CD8-positive, alpha-beta memory T cell (primary cell): ENCODE measurements at places on chromosomes 6 and 20. TPM values are rescaled to one million over a fixed set of nuclear protein-coding genes. Genes with fewer than 3 reads are reported as not detected.
A peak's percentile ranks its signal among the peaks of the same experiment; 100 is the strongest.

COL10A1 gene
- not detected for polyA plus RNA-seq

PRDM1 gene
- polyA plus RNA-seq = 79.8 TPM

RSPH9 gene
- polyA plus RNA-seq = 1.3 TPM

ARMC2 gene
- polyA plus RNA-seq = 6.1 TPM

TBXT gene
- not detected for polyA plus RNA-seq

FRK gene
- not detected for polyA plus RNA-seq

DNA sequence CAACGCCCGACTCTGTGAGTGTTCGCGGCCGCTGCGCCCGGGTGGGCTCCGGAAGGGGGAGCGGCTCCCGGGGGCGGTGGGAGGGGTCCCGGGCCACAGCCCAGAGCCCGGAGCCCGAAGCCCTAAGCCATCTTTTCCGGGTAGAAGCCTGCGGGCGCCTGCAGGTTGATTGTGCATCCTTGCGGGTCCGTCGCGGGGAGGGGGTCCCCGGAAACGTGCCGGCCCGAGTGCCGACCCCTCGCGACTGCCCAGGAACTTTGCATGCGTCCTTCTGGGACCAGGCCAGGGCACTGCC lies 413 bp downstream of the PTPRA start:
- H3K36me3 ChIP-seq = no peaks in the 10 kb centered on the region
- peak overlapping the region; percentile 76 for H3K27ac ChIP-seq
- peak overlapping the region; percentile 83 for H3K4me3 ChIP-seq
- peaks cover 39% of the 10 kb centered on the region for H3K4me1 ChIP-seq

DNA sequence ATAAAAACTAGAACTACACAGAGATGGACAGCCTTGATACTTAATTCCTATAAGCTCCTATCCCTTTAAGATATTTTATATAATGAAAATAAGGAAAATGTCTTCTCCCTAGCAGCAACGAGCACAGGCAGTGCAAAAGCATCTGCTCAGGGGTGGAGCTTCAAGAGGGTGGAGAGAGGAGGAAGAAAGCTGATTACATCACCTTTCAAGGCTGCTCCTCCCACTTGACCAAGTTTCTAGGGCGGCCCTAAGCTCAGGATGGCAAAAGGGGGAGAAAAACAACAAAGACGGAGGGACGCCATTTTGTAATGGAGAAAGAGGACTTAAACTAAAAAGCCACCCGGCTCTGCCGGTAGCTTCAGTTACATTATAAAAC lies 2.2 kb downstream of the PPP1R10 start:
- peak overlapping the region; percentile 93 for H3K4me3 ChIP-seq
- peaks cover 30% of the 10 kb centered on the region for H3K36me3 ChIP-seq
- H3K4me1 ChIP-seq = peaks cover 64% of the 10 kb centered on the region
- peak; percentile 91 for DNase-seq
- H3K27me3 ChIP-seq = no peaks in the 10 kb centered on the region

GRCh38 chr6:16003197-16003491 lies 125.7 kb upstream of the MYLIP start:
- H3K36me3 ChIP-seq = no peaks in the 10 kb centered on the region
- H3K4me3 ChIP-seq = no peak overlapping the region
- H3K4me1 ChIP-seq = no peaks in the 10 kb centered on the region

DNA sequence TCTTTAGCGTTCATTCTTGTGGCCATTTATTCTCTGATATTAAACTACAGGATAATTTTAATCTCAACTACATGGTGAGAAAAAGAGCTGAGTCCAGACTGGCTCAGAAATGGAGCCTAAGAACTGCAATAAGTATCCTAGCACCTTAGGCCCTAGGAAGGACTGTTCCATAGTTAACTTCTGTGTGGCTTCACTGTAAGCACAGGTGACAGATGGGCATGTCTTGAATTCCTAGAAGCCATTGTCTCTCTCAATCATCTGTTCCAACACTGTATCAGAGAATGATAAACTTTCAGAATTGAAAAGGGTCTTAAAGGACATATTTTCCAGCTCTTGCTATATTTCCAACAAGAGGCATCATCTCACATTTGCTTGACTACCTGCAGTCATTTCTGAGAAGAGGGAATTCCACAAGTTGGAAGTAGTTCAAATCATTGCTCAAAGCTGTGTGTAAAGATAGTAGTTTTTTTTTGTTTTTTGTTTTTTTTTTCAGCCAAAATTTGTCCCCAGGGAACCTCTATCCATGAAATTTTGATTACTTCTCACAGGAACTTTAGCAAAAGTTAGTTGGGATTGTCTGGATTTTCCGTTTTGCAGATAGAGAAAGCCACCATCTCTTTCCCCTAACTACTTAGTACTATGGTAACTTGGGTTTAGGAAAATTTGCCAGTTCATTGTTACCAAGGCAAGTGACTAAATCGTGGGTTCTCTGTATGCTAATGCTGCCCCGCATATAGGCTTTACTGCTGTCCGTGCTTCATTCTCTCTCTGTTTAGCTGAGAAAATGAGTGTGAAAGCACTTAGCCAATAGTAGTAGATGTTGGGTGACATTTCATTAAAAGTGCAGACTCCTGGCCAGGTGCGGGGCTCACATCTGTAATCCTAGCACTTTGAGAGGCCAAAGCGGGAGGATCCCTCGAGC lies 47.2 kb downstream of the KCNS1 start:
- no peak overlapping the region for H3K27ac ChIP-seq
- no peaks in the 10 kb centered on the region for H3K27me3 ChIP-seq
- DNase-seq = no peak
- H3K36me3 ChIP-seq = peaks cover 40% of the 10 kb centered on the region
- H3K4me3 ChIP-seq = no peak overlapping the region

GRCh38 chr20:1467355-1468116 lies 887 bp upstream of the NSFL1C start:
- H3K4me1 ChIP-seq = peaks cover 35% of the 10 kb centered on the region
- no peaks in the 10 kb centered on the region for H3K36me3 ChIP-seq
- no peaks in the 10 kb centered on the region for H3K27me3 ChIP-seq

DNA sequence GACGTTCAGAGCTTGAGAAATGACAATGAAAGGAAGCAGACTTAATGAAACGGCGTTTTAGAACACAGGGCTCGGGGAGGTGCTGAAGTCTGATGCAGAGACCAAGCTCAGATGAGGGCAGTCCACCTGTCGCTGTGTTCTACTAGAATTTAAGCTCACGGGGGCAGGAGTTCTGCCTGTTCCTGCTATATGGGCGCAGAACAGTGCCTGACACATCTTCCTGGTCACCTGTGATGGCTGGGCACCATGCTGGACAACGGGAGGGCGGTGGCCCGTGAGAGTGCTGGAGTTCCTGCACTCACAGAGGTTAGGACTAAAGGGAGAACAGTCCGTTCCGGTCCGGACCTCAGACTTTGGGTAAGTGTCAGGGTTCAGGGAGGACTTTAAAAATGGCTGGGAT lies 130.6 kb downstream of the ERMARD start:
- H3K36me3 ChIP-seq = no peaks in the 10 kb centered on the region
- no peak overlapping the region for H3K4me3 ChIP-seq
- no peak overlapping the region for H3K27ac ChIP-seq
- DNase-seq = no peak

DNA sequence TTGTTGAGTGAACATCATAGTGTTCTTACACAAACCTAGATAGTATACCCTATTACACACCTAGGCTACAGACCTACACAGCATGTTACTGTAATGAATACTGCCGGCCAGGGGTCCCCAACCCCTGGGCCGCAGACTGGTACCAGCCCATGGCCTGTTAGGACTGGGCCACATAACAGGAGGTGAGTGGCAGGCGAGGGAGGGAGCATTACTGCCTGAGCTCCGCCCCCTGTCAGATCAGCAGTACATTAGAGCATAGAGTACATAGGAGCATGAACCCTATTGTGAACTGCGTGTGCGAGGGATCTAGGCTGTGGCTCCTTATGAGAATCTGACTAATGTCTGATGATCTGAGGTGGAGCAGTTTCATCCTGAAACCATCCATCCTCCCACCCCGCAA lies 126.3 kb downstream of the PRND start:
- H3K27me3 ChIP-seq = no peaks in the 10 kb centered on the region
- H3K27ac ChIP-seq = no peak overlapping the region
- H3K4me1 ChIP-seq = no peaks in the 10 kb centered on the region
- no peak overlapping the region for H3K4me3 ChIP-seq
- H3K36me3 ChIP-seq = no peaks in the 10 kb centered on the region
- DNase-seq = no peak

- no peak overlapping the region for H3K4me3 ChIP-seq
- H3K36me3 ChIP-seq = no peaks in the 10 kb centered on the region
- no peak overlapping the region for H3K27ac ChIP-seq
- DNase-seq = no peak
- H3K4me1 ChIP-seq = no peaks in the 10 kb centered on the region
These were observed 533.6 kb downstream of the RNF144B start for GRCh38 chr6:18920701-18921100.

GRCh38 chr20:3011752-3012151 lies 31.7 kb upstream of the GNRH2 start:
- peaks cover 25% of the 10 kb centered on the region for H3K36me3 ChIP-seq
- no peak overlapping the region for H3K27ac ChIP-seq

DNA sequence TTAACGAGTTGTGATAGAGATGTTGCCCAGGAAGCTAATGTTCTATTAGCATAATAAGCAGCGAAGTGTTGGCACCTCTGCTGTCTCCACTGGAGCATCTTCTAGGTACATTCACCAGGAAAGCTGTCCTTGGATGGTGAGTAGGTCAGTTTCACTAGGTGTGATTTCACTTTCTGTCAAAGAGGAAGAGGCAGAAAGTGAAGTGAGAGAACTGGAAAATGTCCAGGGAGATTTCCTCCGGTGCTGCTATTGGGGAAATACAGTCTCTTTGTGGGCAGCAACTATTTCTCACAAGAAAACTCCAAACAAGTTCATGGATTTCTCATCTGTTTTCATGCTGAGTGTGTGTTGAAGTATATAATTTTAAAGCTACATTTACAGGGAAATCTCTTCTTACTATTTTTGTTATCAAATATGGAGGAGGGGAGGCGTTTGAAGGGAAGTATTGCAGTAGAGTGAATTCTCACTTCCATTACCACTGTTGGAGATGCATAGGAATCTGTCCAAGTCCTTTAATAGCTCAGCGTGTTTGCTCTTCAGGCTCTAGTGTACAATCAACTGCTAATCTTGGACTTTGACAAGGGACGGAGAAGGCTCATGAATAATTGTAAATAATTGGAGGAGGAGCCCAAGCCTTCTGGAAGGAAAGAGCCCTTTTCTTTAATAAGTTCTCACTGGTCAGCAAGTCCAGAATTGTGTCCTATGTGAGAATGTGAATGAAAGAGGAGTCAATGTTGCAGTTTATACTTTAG lies 16.1 kb upstream of the TSBP1 start:
- no peaks in the 10 kb centered on the region for H3K36me3 ChIP-seq
- no peak overlapping the region for H3K4me3 ChIP-seq
- DNase-seq = no peak
- H3K27me3 ChIP-seq = no peaks in the 10 kb centered on the region
- H3K4me1 ChIP-seq = no peaks in the 10 kb centered on the region
